ENCODE measurements at places on chromosomes 11 and 22. TPM values are rescaled to one million over a fixed set of nuclear protein-coding genes. Genes with fewer than 3 reads are reported as not detected.

MRPL11 gene
- 58.0 TPM for total RNA-seq

TMPRSS5 gene
- not detected for total RNA-seq

DNA sequence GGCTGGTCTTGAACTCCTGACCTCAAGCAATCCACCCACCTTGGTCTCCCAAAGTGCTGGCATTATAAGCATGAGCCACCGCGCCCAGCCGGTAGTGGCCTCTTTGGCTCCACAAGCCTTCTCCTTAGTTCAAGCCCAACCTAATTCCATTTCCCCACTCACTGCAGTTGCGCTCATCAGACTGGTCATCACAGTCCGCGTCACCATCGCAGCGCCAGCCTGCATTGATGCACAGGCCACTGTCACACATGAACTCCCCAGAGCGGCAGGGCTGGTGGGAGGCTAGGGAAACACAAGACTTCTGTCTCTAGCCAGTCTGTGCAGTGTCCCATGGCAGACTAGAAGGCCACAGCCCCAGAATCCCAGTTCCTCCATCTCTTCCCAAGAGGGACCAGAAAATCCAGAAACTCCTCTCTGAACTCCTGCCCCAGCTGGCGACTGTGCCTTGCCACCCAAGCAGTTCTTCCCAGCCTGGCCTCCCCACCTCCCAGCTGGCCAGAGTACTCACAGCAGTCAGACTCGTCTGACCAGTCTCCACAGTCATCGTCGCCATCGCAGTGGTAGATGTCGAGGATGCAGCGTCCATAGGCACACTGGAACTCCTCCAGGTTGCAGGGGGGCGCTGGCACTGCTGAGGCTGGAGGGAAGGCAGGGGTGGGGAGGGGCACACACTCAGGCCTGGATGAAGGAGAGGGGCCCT is 19.8 kb downstream of the LRP4 start:
- DNase-seq, result no peak

DNA sequence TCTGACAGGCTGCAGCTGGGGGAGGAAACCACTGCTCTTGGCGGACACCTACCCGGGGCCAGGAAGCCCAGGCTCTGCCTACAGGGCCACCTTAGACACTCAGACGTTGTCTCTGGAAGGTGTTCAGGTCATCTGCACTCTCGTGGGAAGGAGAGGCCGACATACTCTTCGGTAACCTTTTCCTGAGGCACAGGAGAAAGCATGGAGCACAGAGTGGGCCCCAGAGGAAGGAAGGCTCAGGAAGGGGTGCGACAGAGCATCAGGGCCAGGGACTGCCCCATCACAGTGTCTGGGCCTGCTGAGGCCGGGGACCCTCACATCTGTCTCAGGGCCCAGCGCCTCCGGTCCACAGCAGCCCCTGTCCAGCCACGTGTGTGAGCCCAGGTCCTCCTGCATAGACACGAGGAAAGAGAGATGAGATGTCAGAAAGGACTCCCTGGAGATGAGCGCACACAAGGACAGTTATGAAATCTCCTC is 18.2 kb upstream of the TUB start:
- DNase-seq, result no peak

DNA sequence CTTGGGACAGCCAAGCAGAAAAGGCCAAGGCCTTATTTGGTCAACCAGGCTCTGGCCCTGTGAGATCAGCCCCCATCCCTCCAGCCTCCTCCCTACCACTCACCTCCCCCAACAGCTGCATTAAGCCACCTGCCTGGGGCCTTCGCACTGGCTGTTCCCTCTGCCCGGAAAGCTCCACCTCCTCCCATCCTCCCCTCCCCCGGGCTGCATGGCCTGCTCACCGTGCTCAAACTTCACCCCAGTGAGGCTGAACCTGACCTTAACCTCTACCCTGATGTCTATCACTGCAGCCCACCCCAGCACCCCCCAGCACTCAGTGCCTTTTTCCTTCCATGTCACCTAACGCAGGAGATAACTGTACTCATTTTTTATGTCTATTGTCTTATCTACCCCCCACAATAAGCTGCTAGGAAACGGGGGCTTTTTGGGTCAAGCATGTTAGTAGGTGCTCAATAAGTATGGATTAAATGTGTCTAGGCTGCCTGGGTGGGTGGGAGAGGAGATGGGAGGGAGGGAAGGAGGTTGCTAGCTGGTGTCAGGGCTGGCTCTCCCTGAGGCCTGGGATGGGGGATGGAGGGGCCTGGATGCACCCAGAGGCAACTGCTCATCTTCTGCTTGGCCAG is 912 bp downstream of the PTPRCAP start:
- DNase-seq, result no peak

- DNase-seq, result no peak
These were observed 585.2 kb downstream of the BRD1 start for GRCh38 chr22:49242480-49242879.

- no peak for DNase-seq
These were observed 42.5 kb downstream of the SNX19 start for GRCh38 chr11:130873761-130874160.

- no peak for DNase-seq
These were observed 303.0 kb downstream of the ST3GAL4 start for GRCh38 chr11:126658306-126659056.

DNA sequence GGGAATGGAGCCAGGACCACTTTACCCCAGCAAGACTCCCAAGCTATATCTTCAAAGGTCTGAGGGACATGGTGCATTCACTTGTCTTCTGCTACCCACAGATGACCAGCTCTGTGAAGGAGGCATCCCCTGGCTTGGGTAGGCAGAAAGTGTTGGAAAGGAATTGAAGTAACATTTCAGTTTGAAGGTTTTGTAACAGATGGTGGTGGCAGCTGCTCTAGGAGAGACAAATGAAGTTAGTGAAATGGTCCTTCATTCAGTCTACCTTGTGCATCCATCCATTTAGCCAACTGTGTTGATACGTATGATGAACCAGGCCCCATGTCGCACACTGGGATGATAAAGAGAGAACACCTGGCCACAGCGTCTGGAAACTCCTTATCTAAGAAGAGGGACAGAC is 140.5 kb downstream of the COMMD9 start:
- DNase-seq, result no peak

DNA sequence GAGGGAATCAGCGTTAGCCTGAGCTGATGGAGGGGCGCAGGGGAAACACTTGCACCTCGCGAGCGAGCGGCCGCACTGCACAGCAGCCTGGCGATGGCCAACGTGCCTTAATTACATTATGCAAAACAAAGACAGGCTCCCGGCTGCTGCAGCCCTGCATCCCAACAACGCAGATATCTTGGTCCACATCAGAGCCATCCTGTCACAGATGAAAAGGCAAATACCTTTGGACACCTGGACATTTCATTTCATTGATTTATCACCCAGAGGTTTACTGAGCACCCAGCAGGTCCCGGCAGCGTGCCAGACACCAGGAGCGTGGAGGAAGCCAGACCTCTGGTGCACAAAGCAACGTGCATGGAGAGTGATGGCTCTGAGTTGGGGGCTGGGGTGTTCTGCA is 843.0 kb downstream of the TBC1D22A start:
- DNase-seq, result no peak

- DNase-seq, result no peak
These were observed 34.2 kb upstream of the BIRC3 start for GRCh38 chr11:102283116-102283485.

GRCh38 chr11:10400856-10401255 is 54.2 kb upstream of the AMPD3 start:
- DNase-seq, result no peak

- DNase-seq, result no peak
These were observed 220.4 kb upstream of the RAG2 start for GRCh38 chr11:36818410-36818809.

GRCh38 chr22:29782061-29782845 is 15.1 kb downstream of the UQCR10 start:
- no peak for DNase-seq

DNA sequence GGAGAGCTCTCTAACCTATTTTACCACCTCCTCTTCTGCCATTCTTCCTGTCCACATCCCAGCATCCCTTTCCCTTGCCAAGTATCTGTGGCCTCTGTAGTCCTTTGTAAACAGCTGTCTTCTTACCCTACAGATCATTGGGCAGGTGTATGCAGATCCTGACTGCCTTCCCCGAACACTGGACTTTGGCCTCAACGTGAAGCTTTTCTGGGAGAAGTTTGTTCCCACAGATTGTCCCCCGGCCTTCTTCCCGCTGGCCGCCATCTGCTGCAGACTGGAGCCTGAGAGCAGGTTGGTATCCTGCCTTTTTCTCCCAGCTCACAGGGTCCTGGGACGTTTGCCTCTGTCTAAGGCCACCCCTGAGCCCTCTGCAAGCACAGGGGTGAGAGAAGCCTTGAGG is 17.3 kb downstream of the PIK3IP1 start:
- no peak for DNase-seq

GRCh38 chr11:124627546-124627945 is 4.9 kb downstream of the TBRG1 start:
- no peak for DNase-seq

- DNase-seq, result no peak
These were observed 7.0 kb upstream of the SLC22A25 start for GRCh38 chr11:63250162-63251050.

DNA sequence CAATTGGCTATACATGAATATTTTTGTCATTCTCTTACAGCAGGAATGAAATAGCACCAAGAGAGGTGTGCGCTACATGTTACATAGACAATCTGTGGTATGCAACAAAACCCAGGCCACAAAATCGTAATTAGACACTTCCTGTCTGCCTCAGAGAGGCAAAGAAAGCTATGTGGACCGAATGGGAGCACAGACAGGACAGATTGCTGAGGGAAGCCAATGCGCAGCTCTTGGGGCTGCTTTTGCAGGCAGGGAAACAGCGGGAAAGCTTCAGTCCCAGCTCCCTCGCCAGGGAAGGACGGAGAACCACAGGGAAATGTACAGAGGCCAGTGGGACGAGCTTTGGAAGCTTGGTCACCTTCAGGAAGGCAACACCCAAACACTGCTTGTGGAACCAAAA is 40.9 kb downstream of the SERPINH1 start:
- no peak for DNase-seq

GRCh38 chr22:39283322-39284141 is 35.9 kb downstream of the RPL3 start:
- DNase-seq, result peak; percentile 50

All from umbilical cord (tissue), 2 donors.